Fibroblast of lung (primary cell): ENCODE measurements at places on chromosomes 1 and 21. TPM values are rescaled to one million over a fixed set of nuclear protein-coding genes. Genes with fewer than 3 reads are reported as not detected.

Gene S100A14
- total RNA-seq = 0.26 and 0.33 TPM in 2 replicates

Gene BCAN
- total RNA-seq = under 0.01 TPM in 1 of 2 replicates, not detected in the other

Gene CLDN17
- not detected in 2 replicates for total RNA-seq

Gene KANK4
- total RNA-seq = not detected in 2 replicates

Gene SLC1A7
- 0.26 and 0.33 TPM in 2 replicates for total RNA-seq
